Activated CD4-positive, alpha-beta T cell treated with anti-CD3 and anti-CD28 coated beads, Interleukin-10, Interleukin-2, amounts not matched to agents 100 ng/mL and 50 ng/mL, durations not matched to agents 16 hours and 8 hours (primary cell): ENCODE measurements at places on chromosomes 7 and 10.

DNA sequence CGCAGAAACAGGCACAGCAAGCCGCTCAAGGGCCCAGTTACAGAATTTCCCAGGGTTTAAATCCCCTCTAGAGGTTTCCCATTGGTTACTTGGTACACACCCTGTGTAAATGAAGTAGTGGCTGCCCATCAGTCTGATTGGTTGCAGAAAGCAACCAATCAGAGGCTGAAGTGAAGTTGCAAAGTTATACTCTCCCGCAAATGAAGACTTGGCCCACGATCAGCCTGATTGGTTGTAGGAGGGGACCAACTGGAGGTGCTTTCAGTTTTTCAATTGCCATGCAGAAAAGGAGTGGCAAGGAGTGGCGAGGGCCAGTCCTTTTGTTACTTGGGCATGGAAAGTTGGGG is 909.2 kb upstream of the AUTS2 start:
- no peak for DNase-seq

GRCh38 chr7:24965831-24966708 is 13.9 kb downstream of the OSBPL3 start:
- peak; percentile 71 for DNase-seq

GRCh38 chr7:108408296-108408991 is 47.8 kb downstream of the NRCAM start:
- no peak for DNase-seq

DNA sequence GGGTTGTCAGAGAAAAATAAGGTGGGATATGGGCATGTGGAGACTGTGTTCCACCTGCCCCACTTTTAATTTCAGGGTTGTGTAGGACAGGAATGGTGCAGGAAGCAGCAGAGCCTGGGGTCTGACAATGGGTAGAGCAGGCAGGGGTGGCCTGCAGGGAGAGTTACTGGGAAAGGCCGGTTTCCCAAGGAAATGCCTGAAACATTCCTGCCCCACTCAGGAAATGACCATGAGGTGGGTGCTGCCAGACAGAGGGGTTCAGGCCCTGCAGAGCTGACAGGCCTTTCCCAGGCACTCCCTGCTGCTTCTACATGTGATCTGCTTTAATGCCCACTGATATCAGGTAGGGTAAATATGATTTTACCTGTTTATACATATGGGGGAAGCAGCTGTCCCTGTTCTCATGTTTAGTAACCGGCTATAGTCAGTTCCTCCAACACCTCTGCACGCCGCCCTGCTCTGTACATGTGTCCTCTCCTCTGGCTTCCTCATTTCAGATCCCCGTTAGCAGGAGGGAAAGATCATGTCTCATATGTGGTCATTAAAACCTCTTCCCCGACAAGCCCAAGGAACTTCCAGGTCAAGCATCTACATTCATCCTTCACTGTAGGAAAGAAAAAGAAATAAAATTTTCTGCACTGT is 118.6 kb upstream of the PRSS58 start:
- DNase-seq: no peak

DNA sequence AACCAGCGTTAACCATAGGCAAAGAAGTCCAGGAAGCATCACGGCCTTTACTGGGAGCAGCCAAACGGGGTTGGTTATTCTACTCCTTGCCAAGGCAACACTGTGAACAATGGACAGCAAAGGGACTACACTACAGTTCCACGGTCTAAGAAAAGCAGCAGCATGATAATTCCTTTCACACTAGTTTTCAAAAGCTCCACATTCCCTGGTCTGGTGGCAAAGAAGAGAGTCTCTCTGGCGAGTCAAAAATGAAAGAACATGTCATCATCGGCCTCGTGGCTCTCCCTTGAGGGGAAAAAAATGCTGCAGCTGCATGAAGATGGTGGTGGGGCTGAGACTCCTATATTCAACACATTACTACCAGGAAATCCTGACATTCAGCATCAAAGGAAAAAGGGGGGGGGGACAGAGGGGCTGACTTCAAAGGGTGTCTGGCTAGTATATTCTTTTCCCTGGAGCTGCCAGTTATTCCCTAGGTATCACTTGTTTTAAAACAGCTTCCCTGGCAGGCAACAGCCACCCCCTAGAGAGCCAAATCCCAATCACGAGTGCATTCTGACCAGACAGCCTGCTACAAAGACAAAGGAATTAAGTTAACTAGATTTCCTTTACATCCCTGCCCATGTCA is 49.1 kb downstream of the SLC37A3 start:
- DNase-seq: no peak

- DNase-seq: no peak
Measured at GRCh38 chr10:61747307-61747706, 84.6 kb downstream of the CABCOCO1 start.

GRCh38 chr7:23672033-23672432 is 8.0 kb upstream of the FAM221A start:
- no peak for DNase-seq

GRCh38 chr7:66639773-66640172 is 11.1 kb downstream of the KCTD7 start:
- DNase-seq: no peak

DNA sequence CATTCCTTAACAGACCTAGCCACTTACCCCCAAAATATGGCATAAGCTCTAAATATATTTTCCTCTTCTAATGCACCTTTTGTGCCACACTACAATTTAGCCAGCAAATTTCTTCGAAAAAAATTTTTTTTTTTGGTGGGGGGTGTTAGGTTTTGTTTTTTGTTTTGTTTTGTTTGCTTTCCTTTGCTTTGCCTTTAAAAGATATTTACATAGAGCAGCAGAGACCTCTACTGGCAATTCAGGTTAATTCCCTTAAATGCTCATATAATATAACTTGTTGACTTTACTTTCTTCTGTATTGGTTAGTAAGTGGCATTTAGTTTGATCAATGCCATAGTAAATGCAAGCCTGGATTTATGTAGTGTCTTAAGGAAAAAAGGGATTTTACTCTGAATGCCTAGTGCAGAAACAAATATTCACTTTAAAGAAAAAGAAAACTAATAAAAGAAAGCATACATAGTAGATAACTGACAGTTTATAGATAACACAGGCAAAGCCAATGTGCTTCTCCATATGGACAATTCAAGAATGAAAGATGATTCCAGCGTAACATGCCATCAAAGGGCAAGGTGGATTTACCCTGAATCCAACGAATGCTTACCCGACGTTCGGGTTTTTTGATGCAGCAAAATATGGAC is 1250.6 kb downstream of the GATA3 start:
- peak; percentile 28 for DNase-seq

DNA sequence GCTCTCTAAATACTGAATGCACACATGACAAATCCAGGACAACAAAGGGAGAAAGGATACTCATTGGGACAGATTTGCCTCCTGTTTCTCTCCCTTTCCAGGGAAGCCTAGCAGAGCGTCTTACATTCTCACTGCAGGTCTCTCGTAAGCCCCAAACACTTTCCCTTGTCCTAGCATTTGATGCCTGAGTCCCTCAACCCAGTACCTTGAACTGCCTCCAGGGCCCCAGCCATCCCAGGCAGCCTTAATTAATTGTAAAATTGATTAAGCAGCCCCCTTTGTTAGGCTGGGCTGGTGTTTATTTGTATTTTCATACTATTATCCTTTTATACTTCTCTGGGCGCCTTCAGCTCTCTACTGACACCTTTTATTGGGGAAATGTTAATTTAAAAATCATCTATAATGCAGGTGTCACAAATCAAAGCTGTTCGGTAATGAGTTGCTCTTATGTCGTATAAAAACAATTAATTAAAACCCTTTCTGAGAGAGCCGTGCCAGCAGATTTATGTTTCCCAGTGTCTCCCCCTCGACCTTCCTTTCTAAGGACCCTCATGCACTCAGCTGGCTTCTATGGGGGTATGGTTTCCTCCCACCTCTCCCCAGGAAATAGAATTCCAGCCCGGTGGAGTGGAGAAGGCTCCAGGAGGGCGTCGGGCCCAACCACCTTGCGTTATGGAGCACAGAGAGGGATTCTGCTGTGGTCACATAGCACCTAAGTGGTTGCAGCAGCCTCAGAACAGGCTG is 243.8 kb downstream of the RPS24 start:
- no peak for DNase-seq

DNA sequence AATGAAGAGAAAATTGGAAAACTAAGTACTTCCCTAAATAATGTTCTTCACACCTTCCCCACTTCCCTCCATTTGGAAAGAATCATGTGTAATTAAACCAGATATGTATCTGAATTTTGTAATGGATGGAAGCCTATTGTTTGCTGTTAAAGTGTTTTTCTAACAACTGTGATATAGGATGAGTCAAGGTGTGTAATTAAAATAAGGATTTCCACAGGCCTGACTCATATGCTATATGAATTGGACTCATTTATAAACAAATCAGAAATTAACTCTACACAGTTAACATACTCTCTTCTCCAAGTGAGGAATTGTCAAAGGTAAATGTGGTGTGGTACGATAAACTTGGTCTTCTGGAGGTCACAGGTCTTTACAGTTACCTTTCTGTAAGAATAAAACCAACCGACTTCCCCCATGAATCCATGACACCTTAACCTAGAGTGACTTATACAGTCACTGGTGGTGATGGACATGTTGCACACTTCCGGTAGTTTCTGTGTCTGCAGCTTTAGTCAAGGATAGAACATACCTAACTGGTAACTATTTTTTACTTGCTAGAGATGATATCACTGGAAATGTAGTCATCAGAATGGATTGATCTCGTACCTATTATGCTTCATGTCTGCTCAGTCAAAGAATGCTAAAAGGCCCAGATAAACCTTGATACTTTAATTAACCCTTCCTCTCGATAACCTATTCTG is 12.8 kb downstream of the PNLIPRP3 start:
- DNase-seq: no peak

- peak; percentile 59 for DNase-seq
Measured at GRCh38 chr10:86775056-86775869, 18.8 kb downstream of the BMPR1A start.

- DNase-seq: no peak
Measured at GRCh38 chr10:122546242-122546641, 14.3 kb upstream of the DMBT1 start.

GRCh38 chr10:69716711-69717560 is 84.8 kb upstream of the COL13A1 start:
- peak; percentile 64 for DNase-seq

DNA sequence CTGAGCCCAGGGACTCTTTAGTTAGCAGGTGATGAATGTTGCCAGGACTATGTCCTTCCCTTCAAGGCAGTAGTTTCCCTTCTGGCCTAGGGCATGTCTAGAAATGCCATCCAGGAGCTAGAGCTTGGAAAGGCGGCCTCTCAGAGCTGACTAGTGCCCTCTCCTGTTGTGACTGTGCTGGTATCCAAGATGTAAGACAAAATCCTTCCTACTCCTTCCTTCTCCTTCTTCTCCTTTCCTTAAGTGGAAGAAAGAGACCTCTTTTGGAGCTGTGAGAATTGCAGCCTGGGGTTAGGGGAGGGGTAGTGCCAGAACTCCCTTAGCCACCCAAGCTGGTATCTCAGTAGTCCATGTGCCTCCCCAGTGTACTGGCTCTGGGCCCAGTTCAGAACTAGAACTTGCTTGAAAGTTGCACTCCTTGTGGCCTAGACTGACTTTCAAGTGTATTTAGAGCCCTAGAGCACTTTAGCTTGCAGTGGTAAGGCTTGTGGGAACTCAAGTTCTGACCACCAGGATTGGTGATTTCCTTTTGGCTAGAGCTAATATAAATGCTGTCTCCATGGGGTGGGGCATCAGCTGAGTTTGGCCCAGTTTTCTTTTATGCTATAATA is 118.8 kb downstream of the NPSR1 start:
- DNase-seq: no peak

- no peak for DNase-seq
Measured at GRCh38 chr7:34844406-34844805, 186.4 kb downstream of the NPSR1 start.

DNA sequence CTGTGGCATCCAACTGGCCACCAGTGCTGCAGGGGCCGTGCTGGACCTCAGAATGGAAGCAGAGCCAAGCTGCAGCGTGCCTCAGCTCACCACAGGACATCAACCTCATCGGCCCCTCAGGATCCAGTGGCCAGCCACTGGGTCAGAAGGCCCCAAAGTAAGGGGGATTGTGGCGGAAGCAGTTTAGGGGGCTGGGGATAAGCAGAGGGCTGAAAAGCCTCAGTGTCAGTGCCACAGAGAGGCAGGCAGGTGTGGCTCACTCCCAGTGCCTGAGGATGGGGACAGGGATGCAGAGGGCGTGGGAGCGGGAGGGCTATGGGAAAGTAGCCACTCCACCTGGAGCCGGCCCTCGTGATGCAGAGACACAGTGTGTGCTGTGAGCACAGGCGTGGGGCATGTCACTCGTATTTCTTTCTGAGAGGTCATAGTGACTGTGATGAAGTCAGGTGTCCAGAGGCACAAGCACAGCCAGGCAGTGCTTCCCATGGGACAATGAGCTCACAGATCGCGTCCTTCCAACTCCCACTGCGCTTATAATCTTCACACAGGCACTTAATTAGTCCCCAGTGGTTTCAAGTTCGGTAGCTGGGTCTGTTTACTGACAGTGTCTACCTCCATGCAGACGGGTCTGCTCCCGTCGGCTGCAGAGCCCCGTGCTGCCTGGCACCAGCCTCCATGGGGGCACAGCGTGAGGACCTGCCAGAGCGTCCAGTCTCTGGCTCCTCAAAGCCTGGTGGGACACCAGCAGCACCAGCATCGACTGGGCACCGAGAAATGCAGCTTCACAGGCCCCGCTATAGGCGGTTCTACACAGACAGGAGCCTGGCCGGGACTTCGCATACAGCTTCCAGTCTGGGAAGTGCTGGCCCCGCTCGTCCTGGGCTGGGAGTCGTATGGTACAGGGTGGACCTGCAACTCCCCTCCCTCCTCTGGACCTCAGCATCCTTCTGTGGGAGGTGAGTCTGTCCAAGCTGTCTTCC is 42.9 kb upstream of the CNPY1 start:
- no peak for DNase-seq

DNA sequence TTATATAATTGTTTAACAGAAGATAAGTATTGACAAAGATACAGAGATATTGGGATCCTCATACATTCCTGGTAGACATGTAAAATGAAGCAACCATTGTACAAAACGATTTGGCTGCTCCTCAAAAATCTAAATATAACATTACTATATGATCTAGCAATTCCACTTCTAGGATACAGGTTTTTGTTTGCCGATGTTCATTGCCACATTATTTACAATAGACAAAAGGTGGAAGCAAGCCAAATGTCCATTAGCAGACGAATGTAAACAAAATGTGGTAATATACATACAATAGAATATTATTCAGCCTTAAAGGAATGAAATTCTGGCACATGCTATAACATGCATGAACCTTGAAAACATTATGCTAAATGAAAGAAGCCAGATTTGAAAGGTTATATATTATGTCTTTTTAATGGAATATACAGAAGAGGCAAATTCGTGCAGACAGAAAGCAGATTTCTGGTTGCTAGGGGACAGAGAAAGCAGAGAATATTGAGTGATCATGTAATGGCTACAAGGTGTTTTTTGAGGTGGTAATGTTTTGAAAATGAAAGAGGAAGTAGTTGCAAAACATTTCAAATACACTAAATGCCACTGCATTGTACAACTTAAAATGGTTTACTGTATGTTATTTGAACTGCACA is 44.9 kb downstream of the POLR1F start:
- DNase-seq: no peak

GRCh38 chr10:1377231-1377630 is 321.0 kb downstream of the WDR37 start:
- DNase-seq: no peak

DNA sequence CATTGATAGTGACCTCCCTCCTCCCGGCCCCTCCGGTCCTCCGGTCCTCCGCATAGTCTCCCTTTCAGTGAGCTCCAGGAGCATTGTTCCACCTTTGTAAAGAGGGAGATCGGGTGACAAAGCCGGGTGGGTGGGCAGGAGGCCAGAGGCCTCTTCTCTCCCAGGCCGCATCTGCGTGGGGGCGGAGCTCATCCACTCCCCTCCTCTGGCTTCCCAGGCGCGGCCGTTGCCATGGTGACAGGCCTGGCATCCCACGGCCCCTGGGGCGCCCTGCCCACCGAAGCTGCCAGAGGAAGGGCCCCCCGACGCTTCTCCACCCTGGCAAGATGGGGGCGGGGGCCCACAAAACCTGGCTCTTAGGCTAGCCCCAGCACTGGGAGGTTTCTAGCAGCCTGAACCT is 4.4 kb upstream of the FZD9 start:
- no peak for DNase-seq
